ENCODE measurements at places on chromosomes 2 and 18. TPM values are rescaled to one million over a fixed set of nuclear protein-coding genes. Genes with fewer than 3 reads are reported as not detected.

Gene HRH4
- 0.26 TPM for total RNA-seq

GRCh38 chr2:224157655-224158054 is 118.6 kb upstream of the SERPINE2 start:
- no peak for DNase-seq

DNA sequence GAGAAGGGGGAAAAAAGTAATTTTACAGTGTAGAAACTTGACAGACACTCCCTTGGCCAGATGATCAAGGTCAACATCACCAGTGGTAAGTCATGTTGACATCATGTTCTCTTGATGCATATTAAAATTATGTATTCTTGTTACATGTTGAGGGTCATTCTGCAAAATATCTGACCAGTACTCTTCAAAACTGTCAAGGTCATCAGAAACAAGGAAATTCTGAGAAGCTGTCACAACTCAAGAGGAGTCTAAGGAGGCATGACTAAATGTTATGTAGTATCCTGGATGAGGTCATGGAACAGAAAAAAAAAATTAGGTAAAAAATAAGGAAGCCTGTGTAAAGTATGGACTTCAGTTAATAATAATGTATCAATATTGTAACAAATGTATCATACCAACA is 6.3 kb downstream of the SGPP2 start:
- no peak for DNase-seq

Gene MBOAT2
- 58.4 TPM for total RNA-seq

Gene VWC2L
- not detected for total RNA-seq

Gene PRADC1
- total RNA-seq, result 13.0 TPM

Gene TUBA4B
- total RNA-seq, result not detected

DNA sequence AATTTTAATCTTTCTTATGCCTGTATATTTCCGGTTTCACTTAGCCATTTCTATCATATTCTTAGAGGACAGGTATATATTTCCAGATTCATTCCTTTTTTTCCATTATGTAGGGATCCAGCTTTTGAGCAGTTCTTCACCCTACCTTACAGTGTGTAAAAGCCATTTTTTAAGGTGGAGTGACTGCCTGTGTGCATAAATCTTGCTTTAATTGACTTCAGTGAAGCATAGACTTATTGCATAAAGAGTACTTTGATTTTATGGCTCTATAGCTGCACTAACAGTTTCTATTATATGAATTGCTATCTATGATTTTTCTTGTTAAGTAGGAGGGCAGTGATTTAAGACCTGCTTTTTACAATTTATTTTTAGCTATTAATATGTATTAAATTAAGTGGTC is 132.6 kb downstream of the NYAP2 start:
- no peak for DNase-seq

DNA sequence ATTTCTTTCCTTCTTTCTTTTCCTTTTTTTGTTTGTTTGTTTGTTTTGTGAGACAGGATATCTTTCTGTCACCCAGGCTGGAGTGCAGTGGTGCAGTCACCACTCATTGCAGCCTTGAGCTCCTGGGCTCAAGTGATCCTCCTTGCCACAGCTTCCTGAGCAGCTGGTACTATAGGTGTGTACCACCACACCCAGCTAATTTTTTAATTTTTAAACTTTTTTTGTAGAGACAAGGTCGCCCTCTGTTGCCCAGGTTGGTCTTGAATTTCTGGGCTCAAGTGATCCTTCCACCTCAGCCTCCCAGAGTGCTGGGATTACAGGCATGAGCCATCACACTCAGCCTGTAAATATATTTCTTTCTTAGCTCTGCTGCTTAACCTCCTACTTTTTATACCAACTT is 83.4 kb upstream of the CYP20A1 start:
- DNase-seq, result no peak

Gene CKAP2L
- 13.5 TPM for total RNA-seq

- no peak for DNase-seq
Measured at GRCh38 chr2:151634736-151635467, 99.4 kb downstream of the NEB start.

GRCh38 chr2:107313316-107313715 is 427.3 kb upstream of the ST6GAL2 start:
- no peak for DNase-seq

- peak; percentile 94 for DNase-seq
Measured at GRCh38 chr2:5691985-5692529, at the start of gene SOX11. SOX11 (plus strand) TSS chr2:5692384; CDS start chr2:5692722, 338 bp downstream.

DNA sequence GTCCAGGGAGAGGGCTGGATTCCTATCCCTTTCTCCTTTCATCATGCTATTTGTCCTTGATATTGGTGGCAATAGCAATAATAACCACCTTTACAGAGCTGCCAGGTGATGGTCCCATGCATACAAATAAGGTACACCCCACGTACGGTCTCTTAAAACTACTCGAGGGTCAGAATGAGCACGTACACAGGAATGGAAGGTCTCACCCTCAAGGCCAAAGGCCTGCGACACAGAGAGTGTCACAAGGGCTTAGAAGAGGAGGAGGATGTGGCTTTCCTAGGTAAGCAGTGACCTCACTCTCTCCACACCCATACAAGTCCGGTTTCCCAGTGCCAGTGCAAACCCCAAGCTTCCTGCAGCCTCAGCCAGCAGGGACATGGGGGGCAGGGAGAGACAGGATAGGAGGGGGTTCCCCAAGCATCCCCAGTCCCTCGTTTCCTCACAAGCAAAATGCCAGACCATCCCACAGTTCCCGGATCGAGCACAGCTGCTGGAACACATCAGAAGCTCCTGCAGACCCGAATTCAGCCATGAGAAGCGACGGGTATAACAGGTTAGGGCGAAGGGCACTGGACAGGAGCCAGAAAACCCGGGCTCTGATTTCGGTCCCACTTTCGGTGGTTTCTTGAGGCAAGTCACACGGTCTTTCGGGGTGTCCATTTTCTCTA is 49.2 kb downstream of the PLB1 start:
- DNase-seq, result no peak

Gene DNAH7
- 3.5 TPM for total RNA-seq

GRCh38 chr18:44654573-44654972 is 26.1 kb upstream of the SETBP1 start:
- DNase-seq, result no peak

- DNase-seq, result no peak
Measured at GRCh38 chr18:76821356-76821874, 942 bp upstream of the ZNF236 start.

DNA sequence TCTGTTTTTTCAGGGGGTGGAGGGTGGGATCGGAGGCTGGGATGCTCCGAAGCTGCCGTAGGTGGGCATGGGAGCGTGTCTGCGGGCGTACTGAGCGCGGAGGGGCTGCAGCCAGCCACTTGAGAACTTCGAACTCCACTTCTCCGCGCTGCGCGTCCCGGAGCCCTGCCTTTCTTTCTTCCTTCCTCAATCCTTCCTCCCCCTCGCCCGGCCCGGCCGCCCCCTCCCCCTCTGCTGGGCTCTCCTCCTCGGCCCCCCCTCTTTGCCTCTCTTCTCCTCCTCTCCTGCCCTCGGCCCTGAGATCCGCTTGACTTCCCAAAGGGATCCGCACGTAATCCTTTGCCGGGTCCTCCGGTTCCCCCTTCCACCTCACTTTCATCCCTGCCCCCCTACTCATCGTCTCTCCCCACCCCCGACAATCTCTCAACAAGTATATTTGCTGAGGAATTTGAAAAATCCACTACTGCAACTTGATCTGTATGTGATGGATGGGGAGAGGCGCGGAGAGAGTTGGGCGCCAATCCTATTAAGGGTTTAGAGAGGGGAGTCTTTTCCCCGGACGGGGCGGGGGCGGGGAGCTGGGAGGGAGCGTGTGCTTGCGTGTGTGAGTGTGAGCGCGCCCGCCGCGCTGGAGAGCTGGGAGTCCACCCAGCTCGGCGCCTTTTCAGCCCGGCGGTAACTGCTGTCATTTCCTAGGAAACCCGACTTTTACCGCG is 1.1 kb downstream of the GLI2 start:
- peak; percentile 76 for DNase-seq

GRCh38 chr18:74994502-74995418 is 214.2 kb downstream of the PTGR3 start:
- DNase-seq, result no peak

DNA sequence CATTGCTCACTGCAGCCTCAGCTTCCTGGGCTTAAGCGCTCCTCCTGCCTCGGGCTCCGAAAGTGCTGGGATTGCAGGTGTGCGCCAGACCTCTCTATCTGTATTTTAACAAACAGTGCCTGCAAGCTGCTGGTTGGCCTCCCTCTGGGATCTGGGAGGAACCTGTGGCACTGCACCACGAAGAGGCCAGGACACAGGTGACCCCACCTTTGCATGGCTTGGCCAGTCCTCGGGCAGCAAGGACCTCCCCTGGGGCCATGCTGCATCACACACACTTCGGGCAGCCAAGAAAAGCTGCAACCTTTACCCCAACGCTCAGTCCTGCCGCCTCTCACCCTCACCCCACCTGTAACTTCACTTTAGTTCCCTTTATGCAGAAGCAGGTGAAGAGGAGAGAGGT is 70.0 kb downstream of the PXDN start:
- no peak for DNase-seq

Gene CRYBA2
- not detected for total RNA-seq

GRCh38 chr18:79526468-79527460 is 131.0 kb downstream of the NFATC1 start:
- no peak for DNase-seq

Gene SERPINB5
- 27.1 TPM for total RNA-seq

- no peak for DNase-seq
Measured at GRCh38 chr2:180715044-180715443, 265.4 kb upstream of the UBE2E3 start.

DNA sequence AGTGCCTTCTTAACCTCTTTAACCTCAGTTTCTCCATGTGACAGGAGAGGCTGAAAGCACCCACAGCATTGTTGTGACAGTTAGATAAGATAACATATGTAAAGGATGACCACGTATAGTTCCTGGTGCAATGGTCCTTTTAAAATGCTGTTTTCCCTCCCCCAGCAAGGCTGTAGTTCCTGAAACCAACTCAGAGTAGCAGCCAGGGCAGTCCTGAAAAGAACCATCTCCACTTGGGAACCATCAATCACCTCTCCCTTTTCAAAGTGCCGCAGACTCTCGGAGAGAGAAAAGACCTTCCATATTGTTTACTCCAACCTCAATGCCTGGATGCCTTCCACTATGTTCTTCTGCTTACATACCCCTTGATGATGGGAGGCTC is 158.8 kb downstream of the DDX1 start:
- no peak for DNase-seq
